ENCODE measurements at places on chromosomes 4 and X.

DNA sequence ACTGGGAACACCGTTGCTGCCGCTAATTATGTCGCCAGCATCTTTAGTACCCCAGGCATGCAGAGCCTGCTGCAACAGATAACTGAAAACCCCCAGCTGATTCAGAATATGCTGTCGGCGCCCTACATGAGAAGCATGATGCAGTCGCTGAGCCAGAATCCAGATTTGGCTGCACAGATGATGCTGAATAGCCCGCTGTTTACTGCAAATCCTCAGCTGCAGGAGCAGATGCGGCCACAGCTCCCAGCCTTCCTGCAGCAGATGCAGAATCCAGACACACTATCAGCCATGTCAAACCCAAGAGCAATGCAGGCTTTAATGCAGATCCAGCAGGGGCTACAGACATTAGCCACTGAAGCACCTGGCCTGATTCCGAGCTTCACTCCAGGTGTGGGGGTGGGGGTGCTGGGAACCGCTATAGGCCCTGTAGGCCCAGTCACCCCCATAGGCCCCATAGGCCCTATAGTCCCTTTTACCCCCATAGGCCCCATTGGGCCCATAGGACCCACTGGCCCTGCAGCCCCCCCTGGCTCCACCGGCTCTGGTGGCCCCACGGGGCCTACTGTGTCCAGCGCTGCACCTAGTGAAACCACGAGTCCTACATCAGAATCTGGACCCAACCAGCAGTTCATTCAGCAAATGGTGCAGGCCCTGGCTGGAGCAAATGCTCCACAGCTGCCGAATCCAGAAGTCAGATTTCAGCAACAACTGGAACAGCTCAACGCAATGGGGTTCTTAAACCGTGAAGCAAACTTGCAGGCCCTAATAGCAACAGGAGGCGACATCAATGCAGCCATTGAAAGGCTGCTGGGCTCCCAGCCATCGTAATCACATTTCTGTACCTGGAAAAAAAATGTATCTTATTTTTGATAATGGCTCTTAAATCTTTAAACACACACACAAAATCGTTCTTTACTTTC lies 1.8 kb downstream of the UBQLN2 start:
- no peak for DNase-seq

- no peak for DNase-seq
Measured at GRCh38 chrX:55161581-55161980, 58.6 kb upstream of the PAGE5 start.

- DNase-seq: no peak
Measured at GRCh38 chrX:134761788-134762187, 103.5 kb upstream of the PLAC1 start.

GRCh38 chr4:102612824-102613366 lies 111.7 kb downstream of the NFKB1 start:
- no peak for DNase-seq

DNA sequence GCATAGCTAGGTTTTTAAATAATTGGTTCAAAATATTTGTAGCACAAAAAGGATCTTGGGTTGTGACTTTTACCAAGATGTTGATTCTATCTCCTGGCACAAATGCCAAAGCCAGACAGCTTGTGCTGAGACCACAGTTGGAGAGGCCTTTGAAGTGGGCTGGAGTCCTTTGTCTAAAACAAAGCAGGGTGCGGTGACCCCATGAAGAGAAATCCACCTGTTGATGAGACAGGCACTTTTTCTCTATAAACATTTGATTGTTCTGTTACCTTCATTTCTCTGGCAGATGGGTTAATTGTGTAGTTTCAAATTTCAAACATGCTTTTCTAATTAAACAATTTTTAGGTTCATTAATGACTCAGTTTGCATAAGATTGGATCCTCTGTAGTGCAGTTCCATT lies 56.7 kb downstream of the STOX2 start:
- DNase-seq: no peak

GRCh38 chr4:152021788-152022438 lies 261.1 kb upstream of the GATB start:
- DNase-seq: no peak

DNA sequence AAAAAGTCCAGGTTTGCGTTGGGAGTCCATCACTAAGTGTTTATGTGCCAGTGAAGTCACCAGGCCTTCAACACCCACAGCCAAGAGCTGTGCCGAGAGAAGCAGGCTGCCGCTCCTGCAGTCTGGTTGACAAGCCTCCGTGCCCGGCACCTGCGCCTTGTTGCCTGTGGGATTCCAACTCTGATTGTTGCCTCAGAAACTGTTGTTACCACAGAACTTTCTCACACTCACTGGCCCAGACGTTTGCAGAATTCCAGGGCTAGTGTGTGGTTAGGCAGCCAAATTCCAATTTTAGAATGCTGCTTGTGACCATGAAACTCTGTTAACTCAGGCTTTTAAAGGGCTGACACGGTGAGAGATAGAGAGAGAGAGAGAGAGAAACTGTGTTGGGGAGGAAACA lies 119.5 kb upstream of the LIMCH1 start:
- peak; percentile 63 for DNase-seq

DNA sequence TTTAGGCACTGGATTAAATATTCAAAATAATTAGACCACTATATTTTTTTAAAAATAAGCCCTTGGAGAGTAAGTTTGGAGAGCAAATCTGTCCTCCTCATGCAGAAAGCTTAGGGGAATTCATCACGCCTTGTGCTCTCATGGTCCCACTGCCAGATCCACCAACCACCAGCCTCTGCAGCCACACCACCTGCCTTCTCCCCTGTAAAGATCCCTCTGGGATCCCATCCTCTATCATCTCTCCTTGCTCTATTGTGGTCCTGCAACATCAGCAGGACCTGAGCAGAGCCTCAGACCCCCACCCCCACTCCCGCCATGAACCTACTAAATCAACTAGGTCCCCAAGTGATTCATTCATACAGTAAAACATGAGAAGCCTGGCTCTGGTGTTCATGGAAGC lies 482.6 kb upstream of the GALNT7 start:
- no peak for DNase-seq

DNA sequence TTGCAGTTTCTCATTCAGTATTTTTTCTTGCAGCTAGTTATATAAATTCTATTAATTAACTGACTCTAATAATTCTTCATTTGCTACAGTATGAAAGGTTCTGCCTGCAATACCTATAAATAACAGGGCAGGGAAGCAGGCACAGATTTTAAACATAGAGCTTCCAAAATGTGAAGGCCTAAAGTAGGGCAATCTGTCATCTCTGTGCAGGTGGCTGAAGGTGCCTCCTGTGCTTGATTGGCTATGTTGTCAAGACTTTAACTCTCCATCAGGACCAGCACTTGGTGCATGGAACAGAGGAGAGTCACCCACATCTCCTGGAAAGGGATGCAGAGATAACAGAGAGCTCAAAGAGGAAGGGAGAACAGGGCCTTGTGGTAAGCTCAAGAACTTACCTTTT lies 75.2 kb upstream of the TSPAN5 start:
- DNase-seq: no peak

- no peak for DNase-seq
Measured at GRCh38 chrX:153583433-153583832, 15.5 kb downstream of the CCNQ start.

GRCh38 chr4:186642530-186642929 lies 81.1 kb downstream of the FAT1 start:
- DNase-seq: no peak

GRCh38 chr4:100848841-100849240 lies 331.0 kb upstream of the EMCN start:
- DNase-seq: no peak

DNA sequence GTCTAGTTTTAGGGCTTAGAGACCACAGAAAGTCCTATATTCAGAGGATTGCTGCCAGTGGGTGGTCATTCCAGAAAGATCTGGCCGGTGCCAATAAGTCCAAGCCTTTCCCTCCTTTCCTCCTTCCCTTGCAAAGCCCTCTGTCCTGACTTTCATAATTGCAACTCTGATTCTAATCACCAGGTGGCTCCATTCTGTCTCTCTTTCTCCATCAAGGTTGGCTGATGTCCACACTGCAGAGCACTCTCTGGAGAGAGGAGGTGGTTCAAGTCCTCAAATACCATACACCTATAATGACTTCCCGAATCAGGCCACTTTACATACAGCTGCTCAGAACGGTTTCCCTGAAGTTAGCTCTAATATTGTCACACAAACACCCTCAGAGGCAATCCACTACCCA lies 22.4 kb upstream of the ARMCX4 start:
- DNase-seq: no peak

- no peak for DNase-seq
Measured at GRCh38 chr4:73619346-73619745, 890 bp downstream of the RASSF6 start.

GRCh38 chrX:150564838-150565237 lies 3.6 kb upstream of the MTM1 start:
- DNase-seq: no peak

GRCh38 chr4:1883583-1883982 lies 12.4 kb downstream of the NSD2 start:
- no peak for DNase-seq

DNA sequence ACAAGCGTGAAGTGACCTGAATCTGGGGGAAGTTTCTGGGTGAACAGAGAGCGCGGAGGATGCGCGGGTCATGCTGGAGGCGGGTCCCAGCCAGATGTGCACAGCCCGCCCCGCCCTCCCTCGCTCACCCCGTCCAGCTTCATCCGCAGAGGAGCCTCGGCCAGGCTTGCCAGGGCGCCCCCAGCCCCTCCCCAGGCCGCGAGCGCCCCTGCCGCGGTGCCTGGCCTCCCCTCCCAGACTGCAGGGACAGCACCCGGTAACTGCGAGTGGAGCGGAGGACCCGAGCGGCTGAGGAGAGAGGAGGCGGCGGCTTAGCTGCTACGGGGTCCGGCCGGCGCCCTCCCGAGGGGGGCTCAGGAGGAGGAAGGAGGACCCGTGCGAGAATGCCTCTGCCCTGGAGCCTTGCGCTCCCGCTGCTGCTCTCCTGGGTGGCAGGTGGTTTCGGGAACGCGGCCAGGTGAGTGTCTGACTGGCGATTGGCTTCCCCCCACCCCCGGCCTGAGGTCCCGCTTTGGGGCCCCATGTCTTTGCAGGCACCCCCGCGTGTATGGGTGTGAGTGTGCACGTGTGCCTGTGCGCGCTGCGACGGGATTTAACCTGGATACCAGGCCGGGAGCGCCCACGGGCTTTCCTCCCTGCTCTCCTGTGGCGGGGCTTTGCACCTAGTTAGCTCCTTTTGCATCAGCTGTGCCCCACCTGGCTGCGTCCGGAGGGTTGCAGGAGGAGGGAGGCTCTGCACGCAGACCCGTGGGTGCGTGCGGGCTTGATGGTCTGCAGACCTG lies at the start of gene EGFL6:
EGFL6 (plus strand) TSS at position 123 of the 782 bp plus-strand sequence; CDS start at position 384, 261 bp downstream.
- peak; percentile 57 for DNase-seq

- DNase-seq: no peak
Measured at GRCh38 chr4:39841894-39842293, 135.8 kb downstream of the PDS5A start.

DNA sequence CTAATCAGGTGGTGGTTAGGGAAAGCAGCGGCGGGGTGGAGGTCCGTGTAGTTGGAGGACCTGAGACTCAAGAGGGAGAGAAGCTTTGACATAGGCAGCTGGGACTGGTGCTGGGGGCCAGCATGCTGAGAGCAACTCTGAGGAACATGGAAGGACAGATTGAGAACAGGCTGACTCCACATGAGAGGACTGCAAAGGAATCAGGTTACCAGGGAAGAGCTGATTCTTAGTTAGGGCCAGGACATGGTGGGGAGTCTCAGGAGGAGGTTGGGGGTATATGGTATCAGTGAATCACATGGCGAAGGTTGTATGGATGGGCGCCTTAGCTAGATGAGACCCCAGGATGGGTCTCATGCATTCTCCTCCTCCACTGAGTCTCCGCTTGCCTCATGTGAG lies 264.0 kb upstream of the BOD1L1 start:
- DNase-seq: no peak

- no peak for DNase-seq
Measured at GRCh38 chr4:122456231-122457116, at the start of gene IL2. TSS of gene IL2 (minus strand) at chr4:122456725. CDS start at chr4:122456440, 285 bp downstream.

DNA sequence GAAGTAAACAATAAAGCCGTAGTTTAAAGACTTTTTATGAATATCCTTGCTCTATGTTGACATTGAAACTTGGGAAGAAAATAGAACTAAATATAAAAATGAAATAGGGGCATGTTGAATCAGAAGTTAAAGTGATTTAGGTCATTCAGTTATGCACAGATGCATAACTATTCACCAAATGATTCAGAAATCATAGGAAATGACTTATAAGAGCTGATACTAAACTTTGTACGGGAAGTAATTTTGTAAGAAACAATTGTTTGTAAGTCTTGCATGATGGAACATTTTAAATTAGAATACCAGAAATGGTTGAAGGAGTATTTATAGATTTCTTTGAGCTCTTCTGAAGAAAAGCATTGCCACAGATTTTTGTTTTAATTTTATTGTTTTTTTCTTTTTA lies 246.5 kb downstream of the CPE start:
- DNase-seq: no peak

DNA sequence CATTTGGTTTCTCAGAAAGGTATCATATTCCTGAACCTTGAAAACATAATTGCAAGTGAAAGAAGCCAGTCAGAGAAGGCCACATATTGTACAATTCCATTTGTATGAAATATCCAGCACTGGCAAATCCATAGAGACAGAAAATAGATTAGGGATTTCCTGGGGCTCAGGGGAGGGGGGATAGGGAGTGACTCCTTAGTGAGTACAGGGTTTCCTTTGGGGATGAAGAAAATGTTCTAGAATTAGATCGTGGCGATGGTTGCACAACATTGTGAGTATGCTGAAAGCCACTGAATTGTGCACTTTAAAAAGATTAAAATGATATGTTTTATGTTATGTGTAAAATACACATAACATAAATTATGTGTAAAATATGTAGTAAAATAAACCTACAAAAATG lies 10.3 kb downstream of the XPNPEP2 start:
- no peak for DNase-seq

- DNase-seq: no peak
Measured at GRCh38 chrX:136304493-136304892, 3.7 kb downstream of the ADGRG4 start.

- DNase-seq: no peak
Measured at GRCh38 chr4:8637456-8637984, 45.0 kb downstream of the CPZ start.

GRCh38 chrX:97229318-97229717 lies 345.6 kb downstream of the RPA4 start:
- DNase-seq: no peak

DNA sequence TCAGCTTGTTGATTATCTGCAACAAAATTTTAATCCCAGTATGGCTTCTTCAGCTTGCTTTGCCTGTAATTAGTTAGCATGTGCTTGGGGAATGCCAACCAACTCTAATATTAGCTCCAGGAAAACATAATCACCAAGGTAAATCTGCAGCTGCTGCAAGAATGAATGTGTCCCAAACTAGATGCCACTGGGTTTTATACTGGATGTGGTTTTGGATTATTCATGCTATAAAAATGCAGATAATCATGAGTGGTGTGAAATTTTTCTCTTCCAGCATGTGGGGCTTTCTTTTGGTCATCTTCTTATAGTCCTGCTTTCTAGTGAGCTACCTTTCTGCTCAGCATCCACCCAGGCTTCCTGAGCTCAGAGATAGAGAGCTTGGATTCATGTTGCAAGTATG lies 295.9 kb upstream of the CASK start:
- DNase-seq: no peak

DNA sequence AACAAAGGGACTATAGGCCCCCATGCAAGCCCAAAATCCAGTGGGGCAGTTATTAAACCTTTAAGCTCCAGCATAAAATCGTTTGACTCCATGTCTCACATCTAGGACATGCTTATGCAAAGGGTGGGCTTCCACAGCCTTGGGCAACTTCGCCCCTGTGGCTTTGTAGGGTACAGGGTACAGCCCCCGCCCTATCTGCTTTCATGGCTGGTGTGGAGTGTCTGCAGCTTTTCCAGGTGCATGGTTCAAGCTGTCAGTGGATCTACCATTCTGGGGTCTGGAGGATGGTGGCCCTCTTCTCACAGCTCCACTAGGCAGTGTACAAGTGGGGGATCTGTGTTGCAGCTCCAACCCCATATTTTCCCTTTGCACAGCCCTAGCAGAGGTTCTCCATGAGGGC lies 559.8 kb upstream of the TECRL start:
- no peak for DNase-seq

All from pancreas (tissue), 10 donors.